NCI-H2081 treated with DMSO at 0.1 percent for 48 hours (cell line): ENCODE measurements at places on chromosomes 5 and 9.

DNA sequence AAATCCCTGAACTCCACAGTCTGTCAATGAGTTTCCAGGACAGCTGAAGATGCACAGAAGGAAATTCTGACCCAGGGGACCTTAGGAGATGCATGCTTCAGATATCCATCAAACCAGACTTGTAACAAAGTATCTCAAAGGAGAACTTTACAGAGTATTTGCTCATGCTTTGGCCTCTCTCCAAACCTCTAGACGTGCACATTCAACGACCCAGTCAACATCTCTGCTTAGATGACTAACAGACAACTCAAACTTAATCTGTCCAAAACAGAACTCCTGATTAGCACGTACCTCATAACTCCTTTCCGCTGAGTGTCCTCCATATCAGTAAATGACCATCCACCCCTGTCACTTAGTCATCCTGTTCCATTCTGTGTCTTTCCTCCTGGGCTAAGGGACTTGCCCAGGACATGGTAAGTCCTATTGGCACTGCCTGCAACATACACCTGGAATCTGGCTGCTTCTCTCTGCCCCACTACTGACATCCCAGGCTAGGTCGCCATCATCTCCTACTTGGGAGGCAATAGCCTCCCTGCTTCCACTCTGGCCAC lies 107.4 kb downstream of the LMNB1 start:
- no peak for DNase-seq

DNA sequence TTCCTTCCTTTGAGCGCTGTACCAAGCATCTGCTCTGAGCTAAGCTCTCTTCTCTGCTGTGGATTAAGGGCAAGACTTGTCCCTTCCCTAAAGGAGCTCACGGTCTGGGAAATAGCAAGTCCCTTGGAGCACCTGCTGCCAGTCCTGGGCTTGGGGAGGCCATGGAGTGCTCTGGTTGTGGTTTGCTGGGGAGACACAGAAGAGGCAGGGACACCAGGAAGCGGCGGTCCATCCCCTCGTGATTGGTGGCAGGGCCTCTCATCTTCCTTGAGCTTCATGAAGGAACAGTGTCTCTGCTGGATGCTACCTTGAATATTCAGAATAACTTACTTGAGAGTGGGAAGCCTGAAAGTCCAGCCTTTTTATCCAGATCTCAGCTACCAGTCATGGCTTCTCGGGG lies 35.3 kb downstream of the COL5A1 start:
- DNase-seq, result no peak

- no peak for DNase-seq
Measured at GRCh38 chr5:107302441-107302840, 368.3 kb downstream of the EFNA5 start.

DNA sequence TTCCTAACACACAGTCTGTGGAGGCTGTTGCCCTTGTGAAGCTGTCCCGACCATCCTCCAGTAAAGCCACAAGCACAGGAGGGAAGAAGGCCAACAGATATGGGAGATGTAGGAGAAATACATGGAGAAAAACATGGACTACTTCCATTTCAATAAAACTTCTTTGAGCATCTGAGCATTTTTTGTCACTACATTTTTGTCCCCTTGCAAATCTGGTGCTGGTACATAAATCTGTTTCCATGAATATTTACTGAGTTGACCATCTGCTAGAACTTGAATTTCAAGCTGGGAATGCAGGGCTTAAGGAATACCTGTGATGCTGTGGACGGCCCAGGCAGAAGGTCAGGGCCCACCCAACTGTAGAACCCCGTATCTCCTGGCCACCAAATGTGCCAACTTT lies 43.9 kb upstream of the ICE1 start:
- DNase-seq, result no peak

GRCh38 chr5:75964008-75964407 lies 119.2 kb upstream of the SV2C start:
- no peak for DNase-seq

DNA sequence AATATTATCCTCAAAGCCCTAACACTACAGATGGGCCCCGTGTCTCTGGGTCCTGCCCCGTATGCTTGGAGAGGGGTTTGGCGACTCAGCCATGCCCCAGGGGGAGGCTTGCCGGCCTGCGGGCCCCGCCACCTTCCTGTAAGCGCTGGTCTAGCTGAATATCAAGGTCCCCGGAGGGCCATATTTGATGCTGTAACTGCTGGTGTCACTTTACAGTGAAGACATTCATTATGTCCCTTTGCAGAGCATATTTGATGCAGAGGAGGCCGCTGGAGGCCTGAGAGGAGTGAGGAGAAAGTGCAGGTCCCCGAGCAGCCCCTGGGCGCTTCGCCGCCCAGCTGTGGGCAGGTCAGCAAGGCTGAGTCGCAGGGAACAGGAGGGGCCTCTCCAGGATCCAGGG lies 16.8 kb downstream of the IRX4 start:
- DNase-seq, result no peak

DNA sequence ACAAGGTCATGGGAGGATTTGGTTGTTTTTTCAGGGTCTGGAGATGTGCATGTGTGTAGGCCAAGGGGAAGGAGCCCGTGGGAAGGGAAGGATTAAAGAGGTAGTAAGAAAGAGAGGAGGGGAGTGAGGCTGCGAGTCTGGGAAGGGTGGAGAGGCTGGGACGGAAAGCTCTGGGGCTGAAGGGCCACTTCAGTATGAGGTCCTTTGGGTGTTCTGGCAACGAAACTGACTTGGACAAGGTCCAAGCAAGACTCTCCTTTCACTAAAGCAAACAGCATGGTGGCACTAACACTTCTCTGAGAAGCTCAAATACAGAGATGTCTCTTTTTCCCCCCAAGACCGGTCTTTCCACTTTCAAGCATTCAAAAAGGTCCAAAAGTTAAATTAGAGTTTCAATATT lies 394.5 kb downstream of the ARHGEF28 start:
- DNase-seq, result no peak

- DNase-seq, result no peak
Measured at GRCh38 chr9:34171753-34172535, 6.9 kb upstream of the UBAP1 start.

DNA sequence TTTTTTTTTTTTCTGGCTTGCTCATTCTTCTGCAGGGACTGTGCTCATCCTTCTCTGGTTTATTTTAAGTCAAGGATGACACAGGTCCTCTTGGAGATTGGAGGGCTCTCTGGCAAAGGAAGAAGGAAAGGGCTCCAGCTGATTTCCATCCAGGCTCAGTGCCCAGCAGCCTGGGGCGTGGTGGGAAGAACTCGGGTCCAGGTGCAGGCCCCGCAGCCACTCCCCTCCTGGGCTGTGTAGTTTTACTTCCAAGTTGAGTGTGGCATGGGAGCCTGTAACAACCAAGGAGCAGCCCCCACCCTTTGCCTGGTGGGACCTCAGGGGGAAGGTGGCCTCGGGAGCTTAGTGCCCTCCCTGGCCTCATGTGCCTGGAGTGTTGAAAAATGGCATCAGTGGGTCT lies 58.9 kb downstream of the ANKRD33B start:
- no peak for DNase-seq

GRCh38 chr5:9699681-9700080 lies 69.5 kb upstream of the TAS2R1 start:
- DNase-seq, result no peak

GRCh38 chr5:36571401-36572042 lies 34.9 kb upstream of the SLC1A3 start:
- DNase-seq, result no peak

DNA sequence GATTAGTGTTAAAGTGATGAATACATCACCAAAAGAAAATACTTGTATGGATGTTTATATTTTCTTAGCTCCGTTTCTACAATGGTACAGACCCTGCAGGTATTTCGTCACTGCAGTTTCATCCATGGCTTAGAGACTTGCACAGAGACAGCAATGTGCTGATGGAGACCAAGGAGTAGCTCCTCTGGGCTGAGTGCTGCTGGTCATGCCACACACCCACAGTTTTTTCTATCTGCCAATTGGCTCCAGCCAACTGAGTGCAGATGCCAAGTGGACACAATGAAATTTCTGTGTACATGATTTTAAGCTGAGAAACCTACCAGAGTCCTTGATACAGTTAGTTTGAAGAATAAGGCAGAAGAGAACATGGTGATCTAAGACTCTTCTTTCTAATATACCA lies 145.9 kb upstream of the ADCY2 start:
- no peak for DNase-seq

GRCh38 chr5:175718401-175719108 lies 60.7 kb downstream of the HRH2 start:
- DNase-seq, result no peak

GRCh38 chr9:136345281-136346156 lies 18.0 kb downstream of the DNLZ start:
- DNase-seq, result no peak

- DNase-seq, result no peak
Measured at GRCh38 chr9:134198791-134199190, 34.4 kb upstream of the RNU6ATAC start.

GRCh38 chr5:110973510-110973909 lies 98.0 kb upstream of the TSLP start:
- no peak for DNase-seq

DNA sequence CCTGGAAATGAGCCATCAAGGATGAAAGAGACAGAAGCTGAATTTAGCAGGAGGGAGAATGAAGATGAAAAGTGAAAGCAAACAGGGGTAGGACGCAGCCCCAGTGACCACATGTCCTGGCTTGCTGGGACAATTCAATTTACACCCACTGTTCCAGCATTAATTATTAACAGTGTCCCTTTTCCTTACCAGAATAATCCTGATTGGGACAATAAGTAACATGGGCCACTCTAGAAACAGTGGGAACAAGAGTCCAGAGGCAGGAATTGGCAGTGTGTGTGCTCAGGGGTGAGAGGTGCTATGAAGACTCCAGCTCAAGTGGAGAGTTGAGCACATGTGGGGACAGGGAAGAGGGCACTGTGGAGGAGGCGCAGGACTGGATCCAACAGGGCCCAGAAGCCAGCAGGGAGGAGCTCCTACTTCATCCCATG lies 147.1 kb downstream of the C5orf15 start:
- no peak for DNase-seq

DNA sequence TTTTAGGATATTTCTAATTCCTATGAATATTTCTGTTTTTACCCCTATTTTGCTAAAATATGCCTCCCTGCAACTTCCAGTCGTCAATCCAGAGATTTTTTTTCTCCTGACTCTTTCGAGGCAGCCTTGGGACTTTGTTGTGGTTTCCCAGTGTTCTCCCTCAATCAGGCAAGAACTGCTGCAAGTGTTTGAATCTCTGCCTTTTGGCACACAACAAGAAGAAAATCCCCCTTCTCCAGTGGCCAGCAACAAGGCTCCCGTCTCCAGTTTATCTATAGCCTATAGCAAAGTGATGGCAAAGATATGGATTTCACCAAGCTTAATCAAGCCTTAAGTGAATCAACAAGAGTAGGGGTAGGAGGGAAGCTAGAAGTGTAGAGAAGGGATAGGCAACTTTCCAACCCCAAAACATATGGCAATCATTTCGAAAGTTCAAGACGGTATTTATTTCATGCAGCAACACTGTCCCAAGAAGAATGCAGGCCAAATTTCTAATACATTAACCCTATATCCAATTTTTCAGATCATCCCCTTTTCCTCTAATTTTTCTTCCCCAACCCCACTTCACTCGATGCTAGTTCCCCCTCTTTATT lies 37.7 kb upstream of the PAPPA start:
- no peak for DNase-seq

DNA sequence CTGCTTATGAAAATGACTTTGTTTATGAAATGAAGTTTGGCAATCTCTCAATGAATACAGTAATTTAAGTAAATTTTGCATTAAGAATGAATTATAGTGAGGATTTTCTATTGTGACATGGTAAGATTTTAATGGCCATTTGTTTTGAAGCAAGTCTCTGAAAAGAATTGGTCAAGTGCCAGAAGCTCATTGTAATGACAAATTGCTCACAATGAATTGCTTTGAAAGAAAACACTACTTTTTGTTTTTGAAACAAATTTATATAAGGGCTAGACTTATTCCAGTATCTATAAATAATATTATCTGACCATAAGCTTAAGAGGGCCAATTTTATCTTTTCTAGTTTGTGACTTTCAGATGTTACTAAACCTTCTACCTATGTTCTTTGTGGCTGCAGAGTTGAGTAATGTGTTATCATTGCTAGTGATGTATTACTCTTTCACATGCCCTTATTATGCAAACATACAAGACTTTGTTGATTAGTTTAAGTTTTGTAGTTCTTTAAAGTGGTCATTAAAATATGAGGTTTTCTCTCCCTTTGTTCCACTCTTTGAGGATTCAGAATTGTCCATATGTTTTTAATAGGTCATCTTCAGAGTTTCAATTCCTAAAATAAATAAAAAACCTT lies 93.0 kb upstream of the ZNF608 start:
- no peak for DNase-seq

- no peak for DNase-seq
Measured at GRCh38 chr9:135299239-135299590, 180.4 kb upstream of the PPP1R26 start.

- DNase-seq, result no peak
Measured at GRCh38 chr9:87080512-87081264, 133.4 kb upstream of the GAS1 start.

DNA sequence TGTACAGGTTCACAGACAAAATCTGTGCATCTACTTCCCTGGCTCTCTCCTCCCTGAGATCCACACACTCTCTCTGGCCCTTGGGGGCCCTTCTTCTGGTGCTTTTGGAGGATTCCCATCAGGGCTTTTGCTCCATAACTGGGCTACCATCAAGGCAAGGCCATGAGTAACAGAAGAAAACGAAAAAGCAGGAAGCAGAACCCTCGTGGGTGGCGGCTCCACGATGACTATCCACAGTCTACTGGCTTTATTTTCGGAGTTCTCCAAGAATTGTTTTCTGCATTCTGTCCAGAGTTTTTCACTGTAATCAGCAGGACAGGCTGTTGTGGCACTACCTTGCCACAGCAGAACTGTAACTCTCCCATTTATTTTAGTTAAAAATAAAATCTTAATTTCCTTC lies 19.9 kb downstream of the PNPLA7 start:
- DNase-seq, result no peak

DNA sequence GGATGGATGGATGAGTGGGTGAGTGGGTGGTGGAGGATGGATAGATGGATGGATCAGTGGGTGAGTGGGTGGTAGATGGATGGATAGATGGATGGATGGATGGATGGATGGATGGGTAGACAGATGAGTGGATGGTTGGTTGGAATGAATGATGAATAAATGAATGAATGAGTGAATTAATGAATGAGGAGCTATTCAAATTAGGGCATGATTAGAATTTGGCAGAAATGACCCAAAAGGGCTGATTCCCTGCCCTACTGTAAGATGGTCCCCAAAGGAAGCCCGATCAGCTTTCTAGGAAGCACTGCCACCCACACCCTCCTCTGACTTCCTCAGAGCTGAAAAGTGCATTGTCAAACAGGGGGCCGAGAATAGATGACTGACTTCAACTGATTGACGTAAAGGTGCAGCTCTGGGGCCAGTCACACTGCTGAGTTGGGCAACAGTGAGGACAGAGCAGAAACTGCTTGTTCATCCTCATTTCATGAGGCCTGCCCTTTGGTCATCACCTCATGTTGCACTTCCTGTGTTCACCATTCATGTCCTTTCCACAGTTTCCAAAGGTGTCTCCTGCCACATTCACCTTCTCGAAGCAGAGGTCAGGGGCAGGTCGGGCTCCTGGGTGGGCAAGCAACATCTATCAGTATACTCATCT lies 34.3 kb downstream of the NIPAL4 start:
- DNase-seq, result no peak
